ENCODE measurements at places on chromosomes 2 and 18. TPM values are rescaled to one million over a fixed set of nuclear protein-coding genes. Genes with fewer than 3 reads are reported as not detected.

Gene DQX1
- total RNA-seq = not detected

Gene CHRNG
- total RNA-seq = not detected

Gene ORC2
- total RNA-seq = 30.2 TPM

Gene KCNF1
- 0.15 TPM for total RNA-seq

Gene NT5DC4
- not detected for total RNA-seq

Gene MC2R
- not detected for total RNA-seq

Gene DAPL1
- not detected for total RNA-seq

Gene CHRNA1
- total RNA-seq = 0.93 TPM

Data from heart right ventricle (tissue), 16 donors.